T-cell (primary cell): ENCODE measurements at places on chromosomes 3 and 15.

DNA sequence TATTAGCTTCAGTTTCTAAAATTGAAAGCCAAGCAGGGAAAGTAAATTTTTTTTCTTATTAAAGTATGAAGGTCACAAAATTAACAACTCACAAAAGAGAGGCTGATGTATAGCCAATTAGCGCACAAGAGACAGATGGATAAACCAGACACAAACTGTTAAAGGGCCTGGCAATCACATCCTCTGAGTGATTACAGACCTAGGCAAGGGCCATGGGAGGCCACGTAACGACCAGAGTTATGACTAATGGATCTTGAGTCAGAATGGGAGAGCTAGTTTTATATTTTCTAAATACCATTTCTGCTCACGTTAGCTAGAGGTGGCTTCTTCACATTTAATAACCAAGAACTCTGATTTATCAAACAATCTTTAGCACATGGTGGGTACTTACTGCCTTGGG, 17.8 kb upstream of the SCAMP5 start:
- DNase-seq, result no peak

GRCh38 chr3:40427045-40427669, 30.0 kb upstream of the RPL14 start:
- DNase-seq, result no peak

DNA sequence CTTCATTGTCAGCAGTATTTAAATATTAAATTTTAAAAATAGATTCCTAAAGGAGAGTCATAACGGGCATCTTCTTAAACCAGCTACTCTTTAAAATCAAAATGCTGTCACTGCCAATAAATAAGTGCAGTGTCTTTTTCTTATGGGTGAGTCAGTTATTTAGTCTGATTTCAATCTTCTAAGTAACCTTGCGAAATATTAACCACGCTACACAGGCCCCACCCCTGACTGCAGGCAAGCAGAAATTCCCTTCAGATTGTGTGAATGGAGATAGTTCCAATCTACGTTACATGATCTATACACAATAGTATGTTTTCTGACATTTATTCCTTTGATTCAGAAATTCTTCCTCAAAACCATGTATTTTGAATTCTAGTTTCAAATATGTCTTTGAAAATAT, 141.5 kb downstream of the GADL1 start:
- DNase-seq, result no peak

GRCh38 chr15:86278586-86278985, 198.9 kb downstream of the AGBL1 start:
- DNase-seq, result no peak

DNA sequence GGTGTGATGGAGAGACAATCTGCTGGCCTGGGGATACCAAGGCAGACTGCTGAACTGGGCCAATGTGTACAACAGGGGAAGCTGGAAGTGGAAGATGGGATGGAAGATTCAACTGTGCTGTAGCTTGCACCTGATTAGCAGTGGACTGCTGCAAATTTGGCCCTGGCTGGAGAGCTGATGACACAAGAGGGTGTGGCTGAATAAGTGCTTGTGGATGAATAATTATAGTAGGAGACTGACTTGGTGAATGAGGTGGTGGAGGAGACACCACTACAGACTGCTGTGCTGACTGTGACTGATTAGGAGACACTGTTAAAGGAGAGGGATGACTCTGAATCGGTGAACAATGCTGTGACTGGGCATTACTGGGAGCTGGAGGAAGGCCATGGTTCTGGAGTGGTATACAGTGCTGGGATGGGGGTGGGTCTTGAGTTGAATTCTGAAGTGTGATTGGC, 52.5 kb downstream of the PHC3 start:
- no peak for DNase-seq

- DNase-seq, result no peak
Measured at GRCh38 chr3:158748237-158748828, 16.1 kb upstream of the RARRES1 start.

DNA sequence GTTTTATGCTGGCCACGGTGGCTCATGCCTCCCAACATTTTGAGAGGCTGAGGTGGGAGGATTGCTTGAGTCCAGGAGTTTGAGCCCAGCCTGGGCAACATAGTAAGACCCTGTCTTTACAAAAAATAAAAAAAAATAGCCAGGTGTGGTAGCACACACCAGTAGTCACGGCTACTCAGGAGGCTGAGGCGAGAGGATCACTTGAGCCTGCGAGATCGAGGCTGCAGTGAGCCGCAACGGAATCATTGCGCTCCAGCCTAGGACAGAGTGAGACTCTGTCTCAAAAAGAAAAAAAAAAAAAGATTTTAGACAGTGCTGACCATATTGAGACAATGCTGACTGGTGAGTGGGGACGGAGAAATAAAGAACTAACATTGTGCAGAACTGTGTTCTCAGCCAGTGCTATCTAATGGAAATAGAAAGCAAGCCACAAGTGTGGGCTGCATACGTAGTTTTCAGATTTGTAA, 67.2 kb downstream of the ST6GAL1 start:
- DNase-seq, result no peak

- no peak for DNase-seq
Measured at GRCh38 chr3:37594873-37595783, 266.6 kb upstream of the CTDSPL start.

GRCh38 chr3:27533261-27533607, 49.0 kb upstream of the SLC4A7 start:
- no peak for DNase-seq

GRCh38 chr3:25581335-25581734, 83.4 kb downstream of the TOP2B start:
- DNase-seq, result no peak

DNA sequence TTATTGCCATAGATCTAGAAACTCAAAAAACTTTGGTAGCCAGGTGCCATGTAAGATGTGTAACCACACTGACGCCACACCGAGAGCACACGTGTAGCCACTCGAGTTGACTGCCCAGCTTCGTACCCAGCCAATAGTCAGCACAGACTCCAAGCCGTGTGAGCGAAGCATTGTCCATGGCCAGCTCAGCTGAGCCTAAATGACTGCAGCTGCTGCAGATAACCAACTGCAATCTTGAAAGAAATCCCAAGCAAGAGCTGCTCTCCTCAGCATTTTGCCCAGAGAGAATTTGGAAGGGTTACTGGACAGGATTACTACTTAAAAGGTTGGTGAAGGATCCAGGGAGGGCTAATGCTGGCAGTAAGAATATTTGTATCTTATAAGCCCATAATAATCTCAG, 193.0 kb upstream of the THRB start:
- no peak for DNase-seq

GRCh38 chr3:194082743-194083636, 53.0 kb upstream of the HES1 start:
- DNase-seq, result no peak

GRCh38 chr3:102536456-102536855, 101.6 kb downstream of the ZPLD1 start:
- no peak for DNase-seq

DNA sequence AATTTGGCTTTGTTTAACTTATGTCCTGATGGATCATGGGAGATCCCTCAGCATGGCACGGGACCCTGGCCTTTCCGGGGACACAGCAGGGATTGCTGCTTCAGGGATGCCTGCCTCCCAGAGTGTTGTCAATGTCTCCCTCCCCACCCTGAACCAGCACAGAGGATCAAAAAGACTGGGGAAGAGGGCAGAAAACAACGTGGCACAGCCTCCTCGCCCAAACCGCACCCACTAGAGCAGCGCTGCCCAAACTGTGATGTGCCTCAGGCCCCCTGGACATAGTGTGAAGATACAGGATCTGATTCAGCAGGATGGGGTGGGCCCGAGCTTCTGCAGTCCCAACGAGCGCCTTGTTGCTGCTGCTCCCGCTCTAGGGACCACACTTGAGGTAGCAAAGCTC, 34.5 kb downstream of the SLC6A20 start:
- no peak for DNase-seq

DNA sequence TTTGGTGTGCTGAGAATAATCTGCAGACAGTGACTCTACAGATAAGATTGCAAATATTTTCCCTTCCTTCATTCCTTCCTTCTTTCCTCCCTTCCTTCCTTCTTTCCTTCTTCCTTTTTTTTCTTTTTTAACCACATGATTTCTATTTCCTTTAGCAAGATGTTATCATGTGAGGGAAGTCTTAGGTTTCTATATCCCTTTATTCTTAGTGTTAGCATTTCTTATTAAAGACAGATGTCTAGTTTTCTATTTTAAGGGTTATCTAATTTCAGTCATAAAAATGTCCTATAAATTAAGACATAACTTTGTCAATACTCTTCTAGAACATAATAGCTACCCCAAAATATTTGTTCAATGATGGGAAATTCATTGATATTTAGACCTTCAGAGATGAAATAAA, 470.9 kb downstream of the LPP start:
- no peak for DNase-seq

DNA sequence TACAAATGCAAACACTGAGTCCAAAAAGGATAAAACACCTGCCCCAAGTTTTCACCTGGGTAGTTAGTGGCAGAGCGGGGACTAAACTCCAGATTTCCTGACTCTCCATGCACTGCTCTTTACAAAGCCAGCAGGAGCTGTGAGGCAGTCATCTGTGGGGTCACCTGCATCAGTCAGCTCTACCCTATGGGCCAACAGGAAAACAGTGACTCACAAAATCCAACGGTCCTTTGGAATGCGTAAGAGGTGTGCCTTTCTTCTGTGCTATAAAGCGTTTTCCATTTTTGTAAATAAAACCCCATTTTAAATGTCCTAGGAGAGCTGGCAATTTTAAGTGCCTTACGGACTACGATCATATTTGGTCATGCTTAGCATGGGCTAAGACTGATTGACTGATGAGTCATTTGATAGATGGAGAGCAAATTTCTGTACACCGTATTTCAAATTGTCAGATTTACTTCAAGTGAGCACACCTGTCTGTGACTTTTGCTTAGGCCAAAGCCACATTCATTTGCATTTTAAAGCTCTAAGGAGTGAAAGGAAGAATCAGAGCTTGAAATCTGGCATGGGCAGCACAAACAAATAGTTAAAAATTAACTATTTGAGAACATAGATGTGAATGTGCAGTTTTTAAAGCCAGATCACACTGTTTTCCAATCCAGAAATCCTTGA, 4.4 kb upstream of the COL8A1 start:
- DNase-seq, result no peak

GRCh38 chr3:184491011-184491576, 70.5 kb upstream of the EPHB3 start:
- no peak for DNase-seq

DNA sequence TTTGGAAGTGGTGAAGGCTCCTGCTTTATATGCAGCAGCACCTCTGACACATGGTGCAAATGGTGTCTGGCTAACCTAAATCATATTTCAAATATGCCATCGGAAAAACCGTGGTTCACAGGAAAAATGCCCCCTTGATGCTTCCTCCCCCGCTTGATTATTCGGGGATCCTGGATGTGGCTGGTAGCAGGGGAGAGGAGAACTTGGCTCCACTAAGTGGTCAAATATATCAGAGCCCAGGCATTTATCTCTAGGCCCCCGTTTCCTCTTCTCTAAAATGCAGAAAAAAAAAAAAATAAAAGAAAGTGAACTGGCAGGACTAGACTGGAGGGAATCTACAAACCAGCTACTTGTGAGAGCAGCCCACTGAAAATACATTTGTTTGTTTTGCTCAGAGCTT, 18.2 kb upstream of the ATP2B2 start:
- DNase-seq, result no peak

DNA sequence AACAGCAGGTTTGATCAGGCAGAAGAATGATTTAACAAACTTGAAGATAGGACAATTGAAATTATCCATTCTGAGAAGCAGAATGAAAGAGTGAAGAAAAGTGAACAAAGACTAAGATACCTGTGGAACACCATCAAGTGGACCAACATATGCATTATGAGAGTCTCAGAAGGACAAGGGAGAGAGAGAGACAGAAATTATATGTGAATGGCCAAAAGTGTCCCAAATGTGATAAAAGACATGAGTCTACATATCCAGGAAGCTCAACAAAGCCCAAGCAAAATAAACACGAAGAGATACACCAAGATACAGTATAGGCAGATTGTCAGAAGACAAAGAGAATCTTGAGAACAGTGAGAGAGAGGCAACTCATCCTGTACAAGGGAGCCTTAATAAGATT, 5.6 kb upstream of the NR1I2 start:
- DNase-seq, result no peak

- DNase-seq, result no peak
Measured at GRCh38 chr15:64925335-64926330, 13.9 kb downstream of the ANKDD1A start.

- DNase-seq, result no peak
Measured at GRCh38 chr3:118559286-118559685, 475.4 kb downstream of the IGSF11 start.

DNA sequence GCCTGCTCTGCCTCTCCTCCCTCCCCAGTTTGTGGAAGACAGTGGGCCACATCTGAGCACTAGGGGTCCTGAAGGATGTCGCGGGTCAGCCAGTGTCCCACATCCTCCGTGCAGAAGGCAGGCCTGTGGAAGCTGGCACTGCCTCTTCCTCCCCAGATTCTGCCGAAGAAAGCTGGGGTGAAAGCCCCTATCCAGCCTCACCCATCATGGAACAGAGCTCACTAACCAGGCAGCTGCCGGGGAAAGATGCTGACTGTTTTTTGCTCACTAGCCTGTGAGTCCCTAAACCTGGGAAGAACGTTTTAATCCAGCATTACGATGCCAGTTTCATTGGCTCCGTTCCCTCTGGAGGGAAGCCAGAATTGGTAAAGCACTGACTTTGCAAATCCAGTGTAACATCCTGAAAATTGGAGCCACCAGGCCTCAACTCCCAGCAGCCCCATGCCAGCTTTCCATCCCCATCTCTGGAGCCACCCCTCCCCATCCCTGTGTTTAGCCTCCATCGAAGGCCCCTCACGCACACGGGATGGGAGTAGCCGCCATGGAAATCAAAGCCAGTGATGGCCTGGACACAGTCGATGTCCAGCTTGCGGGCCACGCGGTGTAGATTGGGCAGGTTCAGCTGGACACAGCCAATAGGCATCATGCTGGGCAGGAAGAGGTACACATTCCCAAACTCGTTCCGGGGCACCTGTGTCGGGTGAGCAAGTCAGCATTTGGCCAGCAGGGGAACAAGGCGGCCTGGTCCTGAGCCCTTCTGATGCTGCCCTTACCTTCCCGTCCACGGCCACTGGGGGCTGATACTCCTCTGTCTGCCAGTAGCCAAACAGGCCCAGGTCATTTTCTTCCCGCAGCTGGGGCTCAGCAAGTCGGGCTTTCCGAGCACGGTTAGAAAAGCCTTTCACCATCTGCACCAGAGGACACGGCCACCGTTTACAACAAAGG, 23.5 kb downstream of the TMEM43 start:
- DNase-seq, result no peak

DNA sequence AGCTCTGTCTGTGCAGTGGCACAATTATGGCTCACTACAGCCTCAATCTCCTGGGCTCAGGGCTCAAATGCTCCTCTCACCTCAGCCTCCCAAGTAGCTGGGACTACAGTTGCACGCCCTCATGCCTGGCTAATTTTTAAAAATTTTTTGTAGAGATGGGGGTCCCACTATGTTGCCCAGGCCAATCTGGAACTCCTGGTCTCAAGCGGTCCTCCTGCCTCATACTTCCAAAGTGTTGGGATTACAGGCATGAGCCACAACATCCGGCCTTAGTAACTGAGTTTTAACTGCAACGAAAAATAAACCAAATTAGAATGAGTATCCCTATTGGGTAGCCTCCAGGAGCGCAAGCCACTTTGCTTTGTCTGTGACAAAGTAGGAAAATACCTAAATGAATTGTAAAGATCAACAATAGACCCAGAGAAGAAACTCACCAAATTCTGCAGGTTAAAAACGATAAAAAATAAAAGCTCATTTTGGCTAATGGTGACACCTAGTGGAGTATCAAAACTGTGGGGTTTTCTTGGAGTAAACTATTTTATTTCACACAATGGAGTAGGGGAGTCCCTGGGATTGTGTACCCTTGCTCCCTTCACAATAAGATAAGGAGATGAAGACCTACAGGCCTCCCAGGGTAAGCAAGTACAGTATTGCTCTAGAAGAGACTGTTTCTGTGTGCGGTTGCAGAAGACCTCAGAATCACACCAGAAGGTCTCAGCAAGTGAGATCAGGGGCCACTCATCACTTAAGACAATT, 21.0 kb upstream of the CA12 start:
- DNase-seq, result no peak
